Camera-type eye (tissue), 1 donor: ENCODE measurements at places on chromosomes 2 and 18. TPM values are rescaled to one million over a fixed set of nuclear protein-coding genes. Genes with fewer than 3 reads are reported as not detected.

The FMNL2 gene
- 73.3 TPM for total RNA-seq

The CPLX4 gene
- 46.1 TPM for total RNA-seq

The SERPINB11 gene
- total RNA-seq: 0.93 TPM

The PLGLB2 gene
- 4.6 TPM for total RNA-seq

The SERPINB3 gene
- not detected for total RNA-seq
